ENCODE measurements at places on chromosomes 11 and 22.

DNA sequence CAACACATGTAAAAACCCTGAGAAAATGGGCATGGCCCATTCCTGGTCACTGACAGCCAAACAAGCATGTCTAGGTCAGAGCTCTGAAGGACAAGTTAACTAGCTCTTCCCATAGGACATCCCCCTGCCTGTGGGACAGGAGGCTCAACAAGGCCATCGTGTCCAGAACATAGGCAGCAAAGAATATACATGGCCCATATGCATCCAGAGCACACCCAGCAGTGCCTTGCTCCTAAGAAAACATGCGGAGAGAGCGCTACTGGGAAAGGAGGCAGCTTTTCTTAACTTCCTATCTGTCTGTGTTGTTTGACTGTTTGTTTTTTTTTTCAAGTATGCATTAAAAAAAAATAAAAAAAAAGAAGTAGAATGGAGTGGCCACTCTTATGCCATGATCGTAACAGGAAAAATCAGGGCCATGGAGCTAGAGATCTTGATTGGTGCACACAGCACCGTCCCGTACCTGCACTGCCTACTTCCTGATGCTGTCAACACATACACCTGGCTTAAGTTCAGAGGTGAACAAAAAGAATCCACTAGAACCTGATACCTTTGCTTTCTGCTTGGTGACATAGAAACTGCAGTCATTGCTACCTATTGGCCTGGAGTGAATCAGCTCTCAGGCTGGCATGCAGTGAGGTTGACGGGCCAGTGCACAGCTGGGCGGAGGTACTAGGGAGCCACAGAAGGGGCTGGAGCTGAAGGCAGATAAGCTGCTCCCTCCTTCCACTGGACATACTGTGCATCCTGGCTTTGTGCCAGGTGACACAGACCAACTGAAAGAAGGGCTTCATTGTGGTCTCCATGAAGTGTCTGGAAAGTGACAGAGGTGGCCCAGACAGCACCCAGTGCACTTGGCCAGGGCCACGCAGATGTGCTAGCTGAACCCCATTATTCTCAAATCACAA, 11.9 kb downstream of the UFD1 start:
- no peak for DNase-seq

- DNase-seq: no peak
Measured at GRCh38 chr11:123924027-123924426, 15.4 kb upstream of the OR4D5 start.

DNA sequence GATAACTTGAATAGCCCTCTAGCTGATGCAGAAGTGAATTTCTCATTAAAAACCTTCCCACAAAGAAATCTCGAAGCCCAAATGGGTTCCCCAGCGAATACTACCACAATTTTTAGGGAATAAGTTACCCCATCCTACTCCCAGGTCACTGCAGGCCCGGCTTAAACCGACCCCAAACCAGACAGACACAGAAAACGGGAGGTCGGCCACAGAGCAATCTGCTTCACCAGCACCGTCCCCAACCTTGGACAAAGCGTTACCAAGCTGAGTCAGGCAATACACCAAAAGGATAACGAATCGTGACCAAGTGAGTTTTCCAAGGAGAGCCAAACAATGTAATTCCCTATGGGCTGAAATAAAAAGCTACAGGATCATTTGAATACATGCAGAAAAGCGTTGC, 575 bp upstream of the MOV10L1 start:
- no peak for DNase-seq

- DNase-seq: no peak
Measured at GRCh38 chr22:47276991-47277390, 514.5 kb downstream of the TBC1D22A start.

- no peak for DNase-seq
Measured at GRCh38 chr11:122363296-122363695, 247.3 kb upstream of the BLID start.

DNA sequence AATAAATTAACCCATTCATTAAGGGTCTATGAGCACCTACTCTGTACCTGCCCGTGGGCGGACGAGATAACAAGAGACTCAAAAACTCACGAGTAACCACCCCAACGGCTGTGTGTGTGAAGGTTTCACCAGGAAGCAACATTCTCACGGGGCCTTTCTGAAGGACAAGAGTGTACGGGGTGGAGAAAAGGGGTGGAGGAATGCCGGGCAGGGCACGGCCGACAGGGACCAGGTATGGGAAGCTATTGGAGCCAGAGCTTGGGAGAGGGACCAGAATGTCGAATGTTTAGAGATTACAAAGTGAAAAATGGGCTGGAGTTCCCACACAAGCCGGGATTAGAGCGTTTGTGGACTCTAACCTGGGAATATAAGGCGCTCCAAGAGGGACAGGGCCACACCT, 1.6 kb downstream of the KMT5B start:
- no peak for DNase-seq

- no peak for DNase-seq
Measured at GRCh38 chr22:38953091-38953490, 4.3 kb upstream of the APOBEC3A start.

- peak; percentile 41 for DNase-seq
Measured at GRCh38 chr11:19577976-19578619, 134.5 kb upstream of the NAV2 start.

DNA sequence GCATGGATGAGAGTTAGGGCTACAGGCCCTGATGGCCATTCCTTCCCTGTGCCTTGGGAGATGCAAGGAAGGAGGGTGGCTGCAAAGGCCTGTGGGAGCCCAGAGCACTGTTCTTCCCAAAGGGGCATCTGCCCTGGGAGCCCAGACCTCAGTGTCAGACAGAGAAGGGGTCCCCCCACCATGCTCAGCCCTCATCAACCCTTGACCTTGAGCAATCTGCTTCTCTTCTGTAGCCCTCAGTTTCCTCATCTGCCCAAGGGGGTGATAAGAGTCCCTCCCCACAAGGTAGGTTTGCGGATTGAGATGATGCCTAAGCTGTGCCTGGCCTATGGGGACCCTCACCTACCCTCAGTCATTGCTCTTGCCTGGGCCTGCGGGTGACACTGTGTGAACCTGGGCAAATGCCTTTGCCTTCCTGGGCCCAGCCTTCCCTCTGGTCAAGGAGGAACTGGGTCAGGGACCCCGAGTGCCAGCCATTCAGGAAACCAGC, 47.5 kb downstream of the IGLL5 start:
- DNase-seq: no peak

GRCh38 chr11:30585125-30585891, 845 bp downstream of the MPPED2 start:
- DNase-seq: no peak

DNA sequence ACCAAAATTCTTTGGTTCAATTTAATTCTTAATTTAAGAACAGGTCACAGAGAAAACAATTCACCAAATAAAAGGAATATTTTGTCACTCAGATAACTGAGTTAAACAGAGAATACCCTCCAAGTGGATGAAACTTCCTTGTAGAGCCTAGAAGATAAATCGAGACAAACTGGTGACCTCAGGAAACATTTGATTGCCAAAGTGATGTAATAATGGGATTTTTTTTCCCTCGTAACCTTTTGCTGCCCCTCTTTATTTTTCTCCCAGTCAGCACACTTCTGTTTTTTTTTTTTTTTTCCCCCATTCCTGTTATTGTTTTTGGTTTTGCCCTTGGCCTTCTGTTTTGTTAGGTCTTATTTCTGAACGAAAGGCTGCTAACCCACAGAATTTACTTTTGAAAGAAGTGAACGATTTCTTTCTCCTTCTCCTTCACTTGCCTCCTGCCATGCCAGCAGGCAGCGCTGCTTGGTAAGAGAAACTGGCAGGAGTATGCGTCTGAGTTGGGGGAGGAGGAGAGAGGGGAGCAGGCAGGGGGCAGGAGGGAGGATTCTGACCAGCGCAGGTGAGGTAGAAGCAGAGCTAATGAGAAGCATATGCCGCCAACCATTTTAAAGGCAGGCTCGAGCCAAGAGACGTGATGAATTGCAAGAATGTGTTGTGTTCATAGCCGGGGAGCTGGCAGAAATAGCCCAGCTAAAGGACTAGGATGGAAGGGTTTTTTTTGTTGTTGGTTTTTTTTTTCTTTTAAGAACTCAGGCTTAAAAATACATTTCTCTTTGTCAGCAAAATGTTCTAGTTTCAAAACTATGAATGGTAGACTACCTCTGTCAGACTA, 121.9 kb upstream of the MTMR2 start:
- DNase-seq: no peak

Measured in nucleus accumbens (tissue), 56 donors.